ENCODE measurements at places on chromosomes 7 and 10.

DNA sequence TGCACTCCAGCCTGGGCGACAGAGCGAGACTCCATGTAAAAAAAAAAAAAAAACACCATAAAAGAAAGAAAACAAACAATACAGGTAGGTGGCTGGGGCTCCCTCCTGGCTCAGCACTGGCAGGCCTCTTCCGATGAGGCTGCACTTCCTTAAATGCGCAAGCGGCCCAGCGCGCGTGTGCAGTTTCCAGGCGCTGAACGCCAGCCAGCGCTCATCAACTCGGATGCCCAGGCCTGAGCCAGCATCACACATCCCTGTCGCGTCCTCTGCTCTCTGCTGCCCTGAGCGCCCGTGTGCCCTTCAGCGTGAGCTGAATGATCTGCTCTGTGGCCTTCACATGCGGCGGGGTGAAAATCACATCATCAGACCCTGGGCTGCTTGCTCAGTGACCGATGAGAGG is 31.8 kb downstream of the NUDT1 start:
- no peak for DNase-seq

- DNase-seq: no peak
Observed at GRCh38 chr7:127678337-127678736, 26.3 kb downstream of the SND1 start.

DNA sequence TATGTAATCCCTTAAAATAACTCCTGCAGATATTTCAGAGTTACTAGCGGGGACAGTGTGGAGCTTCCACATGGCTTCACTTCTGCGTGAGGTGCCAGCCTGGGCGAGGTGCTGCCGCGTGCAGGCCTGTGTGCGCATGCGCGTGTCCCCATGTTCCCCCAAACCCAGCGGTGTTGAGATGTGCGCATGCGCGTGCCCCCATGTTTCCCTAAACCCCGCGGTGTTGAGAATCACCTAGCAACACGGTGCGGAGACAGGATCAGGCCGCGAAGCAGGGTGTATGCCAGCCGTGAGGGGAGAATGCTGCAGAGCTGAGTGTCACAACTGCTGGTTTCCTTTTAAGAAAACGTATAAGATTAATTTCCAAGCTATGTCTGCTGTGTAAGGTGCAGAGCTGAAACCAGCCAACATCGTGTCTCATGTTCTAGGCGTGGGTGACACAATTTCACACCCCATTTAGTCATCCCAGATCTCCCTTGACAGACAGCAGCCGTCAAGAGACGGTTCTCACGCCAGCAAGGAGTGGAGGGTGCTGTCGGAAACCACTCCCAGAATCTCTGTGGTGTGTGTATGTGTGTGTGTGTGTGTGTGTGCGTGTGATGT is 71.9 kb upstream of the ADARB2 start:
- no peak for DNase-seq

DNA sequence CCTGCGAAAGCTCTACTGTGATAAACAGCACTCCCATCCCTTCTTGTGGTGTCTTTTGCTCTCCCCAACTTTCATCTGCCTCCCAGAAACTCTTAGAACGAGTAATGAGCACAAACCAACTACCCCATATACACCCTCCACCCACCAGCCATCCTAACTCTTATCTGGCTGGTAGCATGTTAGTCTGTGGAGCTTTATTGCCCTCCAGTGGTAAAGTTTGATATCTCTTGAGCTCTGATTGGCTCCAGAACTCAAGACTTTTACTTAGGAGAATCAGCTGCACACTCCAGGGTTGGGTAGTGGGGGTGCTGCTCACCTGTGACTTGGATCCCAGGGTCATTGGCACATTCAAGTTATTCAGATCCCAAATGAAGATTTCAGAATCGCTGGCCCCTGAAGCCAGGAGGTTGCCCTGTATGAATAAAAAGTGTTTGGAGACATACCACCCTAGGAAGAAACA is 10.9 kb downstream of the SEC31B start:
- DNase-seq: peak; percentile 56

GRCh38 chr10:97089209-97089870 is 96.4 kb downstream of the SLIT1 start:
- DNase-seq: no peak

GRCh38 chr7:92987095-92987494 is 130.7 kb downstream of the SAMD9 start:
- no peak for DNase-seq

DNA sequence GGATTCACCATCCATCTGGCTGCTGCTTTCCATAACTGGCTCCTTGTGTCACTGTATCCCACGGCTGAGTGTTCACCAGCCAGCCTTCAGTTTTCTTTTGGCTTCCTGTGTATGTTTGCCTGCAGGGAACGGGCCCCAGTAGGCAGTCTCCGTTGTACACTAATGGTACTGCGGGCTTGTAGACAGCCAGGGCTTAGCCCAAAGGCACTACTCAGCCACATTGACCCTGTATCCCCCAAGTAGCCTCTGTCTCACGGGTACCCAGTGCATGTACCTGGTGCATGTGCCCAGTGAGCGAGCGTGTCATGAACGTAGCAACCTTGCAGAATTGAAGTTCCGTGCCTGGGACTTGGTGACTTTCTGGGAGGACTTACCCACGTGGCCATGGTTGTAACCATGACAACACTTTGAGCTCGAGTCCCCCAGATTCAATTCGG is 6.1 kb downstream of the PFKFB3 start:
- DNase-seq: no peak

- DNase-seq: peak; percentile 4
Observed at GRCh38 chr10:1498746-1499358, 238.5 kb downstream of the ADARB2 start.

Data from inflammatory macrophage treated with lipopolysaccharide for 4 hours (primary cell).